Body of pancreas (tissue), 4 donors: ENCODE measurements at places on chromosomes 11 and 22. TPM values are rescaled to one million over a fixed set of nuclear protein-coding genes. Genes with fewer than 3 reads are reported as not detected.
A peak's percentile ranks its signal among the peaks of the same experiment; 100 is the strongest.

DNA sequence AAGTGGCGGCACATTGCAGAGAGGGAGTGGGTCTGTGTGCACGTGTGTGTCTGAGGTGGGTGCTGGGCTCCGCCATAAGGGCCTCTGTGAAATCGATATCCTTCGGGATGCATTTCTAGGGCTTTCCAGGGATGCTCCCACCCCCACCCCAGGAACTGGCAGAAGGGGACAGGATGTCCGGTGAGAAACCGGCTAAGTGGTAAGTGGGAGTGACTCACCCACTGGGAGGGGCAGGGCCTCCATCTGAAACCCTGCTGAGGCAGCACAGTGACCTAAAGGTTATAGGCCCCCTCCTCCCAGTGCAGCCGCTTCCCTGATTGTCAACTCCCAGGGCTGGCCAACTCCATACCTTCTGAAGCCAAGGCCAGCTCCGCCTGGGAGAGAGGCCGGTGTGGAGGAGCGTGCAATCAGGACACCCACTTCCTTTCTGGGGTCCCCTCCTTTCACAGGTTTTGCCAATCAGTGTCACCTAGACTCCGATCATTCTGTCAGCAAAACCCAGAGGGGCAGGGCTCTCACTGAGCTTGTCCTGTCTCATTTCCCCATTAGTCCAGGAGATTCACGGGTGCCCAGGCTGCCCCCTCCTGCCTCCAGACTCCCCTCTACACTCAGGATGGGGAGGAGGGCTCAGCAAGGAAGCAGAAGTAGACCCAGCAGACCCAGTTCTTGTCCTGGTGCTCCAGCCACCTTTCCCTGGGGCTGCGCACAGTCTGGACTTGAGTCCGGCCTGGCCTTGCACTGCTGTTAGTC is 44.5 kb downstream of the NECTIN1 start:
- H3K4me1 ChIP-seq = peaks cover 29% of the 10 kb centered on the region
- H3K27me3 ChIP-seq = no peaks in the 10 kb centered on the region

DNA sequence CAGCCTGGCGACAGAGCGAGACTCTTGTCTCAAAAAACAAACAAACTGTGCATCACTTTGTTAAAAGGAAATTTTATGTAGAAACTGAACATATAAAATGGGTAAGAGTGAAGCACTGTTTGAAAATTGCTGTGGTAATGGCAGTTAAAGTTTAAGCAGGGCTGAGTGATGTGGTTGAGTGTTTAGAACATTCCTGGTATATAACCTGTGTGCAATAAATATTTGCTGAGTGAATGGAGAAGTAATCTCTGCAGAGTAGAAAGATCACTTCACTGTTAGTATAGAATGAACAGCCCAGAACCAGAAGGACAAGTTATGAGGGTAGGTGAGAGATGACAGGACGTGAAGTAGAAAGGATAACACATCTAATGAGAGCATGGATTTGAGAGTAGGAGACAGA is 27.3 kb downstream of the CECR2 start:
- no peak overlapping the region for H3K27ac ChIP-seq
- no peaks in the 10 kb centered on the region for H3K36me3 ChIP-seq
- no peak overlapping the region for H3K4me3 ChIP-seq
- no peak for DNase-seq
- no peaks in the 10 kb centered on the region for H3K4me1 ChIP-seq

DNA sequence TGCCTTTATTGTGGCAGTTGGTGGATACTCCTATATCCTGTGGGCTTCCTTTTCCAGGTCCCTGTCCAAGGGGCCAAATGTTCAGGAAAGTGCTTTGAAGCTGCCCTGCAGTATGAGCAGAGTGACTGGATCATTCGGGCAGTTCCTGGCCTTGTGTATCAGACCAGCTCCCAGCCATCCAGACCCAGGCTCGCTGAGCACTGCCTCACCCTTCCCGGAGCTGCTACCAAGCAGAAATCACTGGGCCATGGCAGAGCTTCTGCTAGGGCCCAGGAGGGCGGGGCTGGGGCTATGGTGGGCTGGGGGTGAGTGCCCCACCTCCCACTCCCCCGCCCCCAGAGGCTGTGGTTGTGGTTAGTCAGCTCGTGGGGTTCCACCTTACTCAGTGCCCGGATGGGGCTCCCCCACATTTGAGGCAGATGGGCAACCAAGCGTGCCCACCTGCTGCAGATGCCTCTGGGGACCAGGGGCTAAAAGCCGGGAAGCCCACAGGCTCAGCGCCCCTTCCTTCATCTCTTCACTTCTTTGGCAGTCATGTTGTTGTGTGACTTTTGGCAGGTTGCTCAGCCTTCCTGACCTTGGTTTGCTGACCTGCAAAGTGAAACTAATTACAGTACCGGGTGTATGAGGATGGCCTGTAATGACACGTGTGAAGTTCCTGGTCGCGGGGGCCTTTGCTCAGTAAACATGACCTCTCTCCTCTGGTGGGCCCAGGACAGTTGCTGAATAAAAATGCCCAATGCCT is 2.1 kb upstream of the LRRC32 start:
- no peaks in the 10 kb centered on the region for H3K36me3 ChIP-seq
- no peak overlapping the region for H3K4me3 ChIP-seq
- peaks cover 9% of the 10 kb centered on the region for H3K27me3 ChIP-seq
- H3K27ac ChIP-seq = no peak overlapping the region
- DNase-seq = no peak

DNA sequence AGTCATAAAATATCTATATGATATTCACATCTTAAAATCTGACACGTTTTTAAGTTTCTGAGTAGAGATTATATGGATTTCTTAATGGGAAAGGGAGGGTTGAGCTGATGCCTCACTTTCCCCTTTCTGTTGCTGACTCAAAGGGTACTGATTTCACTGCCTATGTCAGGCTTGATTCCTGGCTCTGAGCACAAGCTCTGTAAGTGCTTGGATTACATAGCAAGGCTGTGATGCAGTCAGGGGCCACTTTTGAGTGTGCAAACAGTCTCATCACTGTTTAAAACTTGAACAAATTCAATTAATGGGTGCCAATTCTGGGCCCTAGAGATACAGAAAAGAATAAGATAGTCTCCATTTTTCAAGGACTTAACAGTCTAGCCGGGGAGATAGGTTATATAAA is 14.4 kb downstream of the ATXN10 start:
- no peak overlapping the region for H3K27ac ChIP-seq
- no peaks in the 10 kb centered on the region for H3K36me3 ChIP-seq
- no peaks in the 10 kb centered on the region for H3K27me3 ChIP-seq
- peaks cover 61% of the 10 kb centered on the region for H3K4me1 ChIP-seq
- DNase-seq = no peak

DNA sequence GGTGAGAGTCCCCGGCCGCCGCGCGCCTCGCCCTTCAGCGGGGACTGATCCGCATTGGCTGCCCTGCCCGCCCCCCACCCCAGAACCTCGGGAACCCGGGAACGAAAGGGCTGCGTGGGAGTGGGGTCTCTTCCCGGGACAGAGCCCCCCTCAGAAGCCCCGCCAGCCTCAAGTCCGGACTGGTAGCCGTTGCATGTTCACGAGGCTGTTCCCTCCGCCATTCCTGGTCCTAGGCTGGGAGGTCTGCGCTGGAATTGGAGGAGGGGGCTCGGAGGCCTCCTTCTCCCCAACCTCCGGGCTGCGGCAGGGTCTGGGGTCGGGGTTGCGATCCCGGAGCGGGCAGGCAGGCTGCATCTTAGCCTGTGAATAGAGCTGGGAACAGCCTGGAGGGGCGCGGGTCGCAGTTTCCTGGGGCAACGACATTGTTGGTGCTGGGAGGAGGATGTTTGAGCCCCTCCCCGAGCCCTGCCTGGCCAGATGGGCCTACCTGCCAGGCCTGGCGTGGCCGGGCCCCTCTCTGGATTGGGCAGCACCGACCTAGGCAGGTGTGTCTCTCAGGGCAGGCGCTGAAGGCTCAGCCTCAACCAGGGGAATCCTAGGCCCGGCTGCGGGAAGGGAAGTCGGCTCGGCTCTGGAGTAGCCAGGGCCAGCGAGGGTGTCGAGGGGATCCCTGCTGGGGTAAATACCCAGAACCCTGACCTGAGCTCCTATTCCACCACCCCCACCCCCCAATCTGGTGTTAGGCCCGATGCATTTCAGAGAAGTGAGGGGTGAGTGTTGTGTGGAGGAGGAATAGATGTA is 670 bp downstream of the MAPK8IP1 start:
- peaks cover 11% of the 10 kb centered on the region for H3K4me1 ChIP-seq
- H3K27me3 ChIP-seq = no peaks in the 10 kb centered on the region
- H3K36me3 ChIP-seq = peaks cover 6% of the 10 kb centered on the region
- no peak overlapping the region for H3K4me3 ChIP-seq
- no peak overlapping the region for H3K27ac ChIP-seq

DNA sequence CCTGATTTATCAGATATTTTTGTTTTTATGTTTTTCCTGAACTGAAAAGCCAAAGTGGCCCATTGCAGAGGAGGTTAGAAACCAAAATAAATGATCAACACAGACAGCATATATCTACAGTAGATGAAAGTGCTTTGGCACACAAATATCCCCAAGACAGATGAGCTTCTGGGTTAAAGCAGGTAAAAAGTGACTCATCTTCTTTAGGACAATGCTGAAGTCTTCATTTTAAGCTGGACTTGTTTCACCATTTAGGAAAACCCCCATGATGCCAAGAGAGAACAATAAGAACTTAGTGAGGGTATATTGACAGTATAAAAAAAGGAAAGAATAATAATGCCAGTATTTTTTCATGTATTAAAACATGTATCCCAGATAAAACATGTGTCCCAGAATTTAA is 100.8 kb upstream of the OR9G4 start:
- no peak overlapping the region for H3K27ac ChIP-seq
- no peaks in the 10 kb centered on the region for H3K4me1 ChIP-seq
- H3K4me3 ChIP-seq = no peak overlapping the region

GRCh38 chr22:47064416-47064815 is 302.0 kb downstream of the TBC1D22A start:
- H3K4me1 ChIP-seq = peaks cover 4% of the 10 kb centered on the region
- DNase-seq = no peak
- H3K36me3 ChIP-seq = no peaks in the 10 kb centered on the region

DNA sequence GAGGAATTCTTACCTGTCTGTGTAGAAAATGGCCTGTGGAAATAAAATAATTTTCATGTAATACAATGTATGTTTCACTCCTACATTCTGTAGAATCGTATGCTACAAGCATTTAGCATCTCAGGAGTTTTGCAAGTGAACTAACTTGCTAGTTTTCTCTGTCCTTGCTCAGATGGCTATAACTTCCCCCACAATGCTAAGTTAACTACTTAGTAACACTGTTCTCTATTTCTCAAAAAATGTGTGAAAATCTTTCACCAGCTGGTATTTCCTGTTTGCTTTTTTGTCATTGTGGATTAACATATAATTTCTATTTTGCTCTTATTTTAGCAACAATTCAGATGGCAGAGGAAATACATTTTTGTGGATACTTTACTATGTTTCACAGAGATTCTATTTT is 4.4 kb downstream of the OR4S2 start:
- no peaks in the 10 kb centered on the region for H3K27me3 ChIP-seq
- no peak overlapping the region for H3K27ac ChIP-seq
- no peak for DNase-seq
- H3K4me1 ChIP-seq = no peaks in the 10 kb centered on the region
- no peak overlapping the region for H3K4me3 ChIP-seq
- no peaks in the 10 kb centered on the region for H3K36me3 ChIP-seq

DNA sequence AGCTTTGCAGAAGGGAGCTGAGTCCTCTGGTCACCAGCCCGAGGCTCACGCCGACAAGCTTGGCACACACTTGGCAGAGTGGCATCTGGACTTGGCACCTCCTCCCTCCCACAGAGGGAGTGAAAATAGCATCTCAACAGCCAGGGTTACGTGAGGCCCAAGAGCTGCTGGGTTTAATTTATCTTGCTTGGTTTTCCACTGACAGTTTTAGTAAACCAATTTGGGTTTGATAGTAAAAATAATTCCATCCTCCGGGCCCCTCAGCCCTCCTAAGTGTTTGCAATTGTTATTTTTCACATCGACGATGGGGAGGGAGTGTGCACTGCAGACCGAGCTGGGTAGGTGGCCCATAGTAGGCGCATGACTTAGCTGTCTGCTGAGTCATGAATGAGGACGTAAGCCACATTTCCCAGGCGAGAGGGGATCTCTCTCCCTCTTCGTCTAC is 107.6 kb upstream of the ASPHD2 start:
- H3K27me3 ChIP-seq = no peaks in the 10 kb centered on the region
- H3K4me1 ChIP-seq = no peaks in the 10 kb centered on the region
- H3K27ac ChIP-seq = no peak overlapping the region
- DNase-seq = peak; percentile 31
- no peak overlapping the region for H3K4me3 ChIP-seq

DNA sequence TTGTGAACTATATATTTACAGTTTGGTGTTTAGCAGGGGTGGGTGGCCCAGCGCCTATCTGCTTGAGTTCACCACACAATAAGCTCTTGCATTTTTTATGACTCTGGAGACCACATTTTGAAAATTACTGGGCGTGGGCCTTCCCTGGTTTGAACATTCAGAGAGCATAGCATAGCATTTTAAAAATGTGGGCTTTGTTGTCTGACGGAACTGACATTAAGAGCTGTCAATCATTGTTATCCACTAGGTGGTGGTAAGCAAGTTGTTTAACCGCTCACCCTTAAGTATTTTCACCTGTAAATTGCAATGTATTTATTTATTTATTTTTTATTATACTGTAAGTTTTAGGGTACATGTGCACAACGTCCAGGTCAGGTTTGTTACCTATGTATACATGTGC is 1.0 kb downstream of the NLRP14 start:
- H3K4me1 ChIP-seq = peaks cover 18% of the 10 kb centered on the region
- H3K4me3 ChIP-seq = no peak overlapping the region

GRCh38 chr11:63504933-63505586 is 824 bp upstream of the LGALS12 start:
- no peaks in the 10 kb centered on the region for H3K36me3 ChIP-seq
- peaks cover 50% of the 10 kb centered on the region for H3K4me1 ChIP-seq
- H3K27me3 ChIP-seq = no peaks in the 10 kb centered on the region
- no peak overlapping the region for H3K27ac ChIP-seq

GRCh38 chr22:23219822-23220484 is 39.6 kb downstream of the BCR start:
- H3K4me1 ChIP-seq = peaks cover 74% of the 10 kb centered on the region
- peak; percentile 43 for DNase-seq
- no peaks in the 10 kb centered on the region for H3K36me3 ChIP-seq
- H3K4me3 ChIP-seq = no peak overlapping the region

- DNase-seq = no peak
- peak overlapping the region; percentile 2 for H3K27ac ChIP-seq
- H3K4me1 ChIP-seq = peaks cover 35% of the 10 kb centered on the region
- H3K36me3 ChIP-seq = no peaks in the 10 kb centered on the region
- no peaks in the 10 kb centered on the region for H3K27me3 ChIP-seq
Observed at GRCh38 chr11:77823775-77824174, 2.8 kb downstream of the AAMDC start.

DNA sequence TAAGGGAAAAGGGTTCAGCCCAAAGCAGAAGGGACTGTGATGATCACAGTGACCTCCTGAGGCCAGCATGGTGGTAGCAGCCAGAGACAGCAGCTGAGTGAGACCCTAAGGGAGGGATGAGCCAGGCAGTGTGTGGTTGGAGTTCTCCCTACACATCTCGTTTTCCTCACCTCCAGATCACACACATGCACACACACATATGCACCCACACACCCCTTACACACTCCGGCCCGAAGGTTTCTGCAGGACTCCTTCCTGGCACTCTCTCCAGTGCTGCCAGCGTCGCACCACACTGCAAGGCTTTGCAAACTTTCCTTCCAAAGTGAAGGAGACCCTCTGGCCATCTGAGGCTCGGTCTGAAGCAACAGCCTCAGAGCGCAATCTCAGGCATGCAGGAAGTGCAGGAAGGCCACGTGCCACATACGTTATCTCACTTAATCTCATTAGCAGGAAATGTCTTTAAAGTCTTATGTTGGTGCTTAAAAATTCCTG is 26.9 kb upstream of the TP53I11 start:
- H3K36me3 ChIP-seq = no peaks in the 10 kb centered on the region
- peak; percentile 45 for DNase-seq
- H3K4me3 ChIP-seq = no peak overlapping the region

Gene P4HA3
- not detected for total RNA-seq

Gene PGA4
- total RNA-seq = 120 TPM

Gene RAPSN
- not detected for total RNA-seq

Gene NPAS4
- not detected for total RNA-seq

Gene LDHAL6A
- not detected for total RNA-seq

Gene KRTAP5-10
- not detected for total RNA-seq

Gene MYO7A
- 12.9 TPM for total RNA-seq

Gene TRIM51
- total RNA-seq = not detected
